CD4-positive, alpha-beta T cell treated with Interleukin-6 for 4 hours (primary cell): ENCODE measurements at places on chromosomes 11 and 22.

DNA sequence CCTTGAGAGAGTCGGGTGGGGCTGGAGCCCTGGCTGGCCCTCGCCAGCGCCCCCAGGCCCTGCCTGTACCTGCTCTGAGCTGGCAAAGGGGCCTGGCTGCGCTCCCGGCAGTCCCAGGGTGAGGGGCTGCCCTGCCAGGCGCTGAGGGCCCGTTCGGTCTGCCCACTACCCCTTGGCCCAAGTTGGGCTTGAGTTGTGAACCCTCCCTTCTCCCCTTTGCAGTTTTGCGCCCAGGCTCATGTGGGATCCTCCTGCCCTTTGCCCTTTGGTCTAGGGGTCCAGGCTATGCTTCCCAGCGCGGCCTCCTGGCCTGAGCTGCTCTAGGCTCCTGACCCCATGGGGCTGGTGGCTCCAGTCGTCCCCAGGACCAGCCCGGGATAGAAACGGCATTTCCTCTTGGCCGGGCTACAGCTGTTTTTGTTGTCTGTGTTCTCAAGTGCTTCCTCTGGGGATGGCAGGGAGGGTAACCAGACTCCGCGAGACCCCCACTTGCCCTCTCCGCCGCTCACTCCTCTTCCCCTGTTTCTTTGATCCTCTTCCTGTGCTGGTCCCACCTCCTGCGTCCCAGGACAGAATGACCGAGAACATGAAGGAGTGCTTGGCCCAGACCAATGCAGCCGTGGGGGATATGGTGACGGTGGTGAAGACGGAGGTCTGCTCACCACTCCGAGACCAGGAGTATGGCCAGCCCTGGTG is 34.9 kb downstream of the PRDM11 start:
- no peak for DNase-seq

DNA sequence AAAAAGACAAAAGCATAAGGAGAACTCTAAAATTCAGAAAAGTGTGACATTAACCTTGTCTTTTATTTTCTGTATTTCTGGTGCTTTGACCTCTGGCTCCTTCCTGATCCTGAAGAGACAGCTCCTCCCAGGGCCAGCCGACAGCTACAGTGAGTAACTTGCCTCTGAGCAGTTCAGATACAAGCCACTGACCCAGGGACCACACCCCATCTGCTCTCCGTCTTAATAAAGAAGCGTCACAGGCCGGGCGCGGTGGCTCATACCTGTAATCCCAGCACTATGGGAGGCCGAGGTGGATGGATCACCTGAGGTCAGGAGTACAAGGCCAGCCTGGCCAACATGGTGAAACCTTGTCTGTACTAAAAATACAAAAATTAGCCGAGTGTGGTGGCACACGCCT is 6.5 kb downstream of the MLC1 start:
- no peak for DNase-seq

DNA sequence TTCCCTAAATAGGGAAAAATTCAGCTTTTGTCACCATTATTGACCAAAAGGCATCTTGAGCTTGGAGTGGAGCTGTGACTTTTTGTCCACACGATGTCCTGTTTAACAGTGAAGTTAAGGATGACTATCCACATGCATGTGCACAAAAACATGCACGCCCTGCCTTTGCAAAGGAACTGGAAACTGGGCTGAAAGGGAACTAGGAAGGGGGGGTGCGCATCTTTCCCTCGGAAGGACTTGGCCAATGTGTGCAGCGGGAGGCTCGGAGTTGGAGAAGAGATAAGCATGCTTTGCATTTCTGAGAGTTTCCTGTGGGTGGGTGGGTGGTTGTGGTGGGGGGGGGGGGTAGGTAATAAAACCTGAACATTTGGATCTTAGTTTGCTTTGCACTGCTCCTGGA is 411 bp upstream of the KIRREL3 start:
- DNase-seq: no peak

- DNase-seq: no peak
Observed at GRCh38 chr22:29391546-29391945, 3.2 kb upstream of the AP1B1 start.

DNA sequence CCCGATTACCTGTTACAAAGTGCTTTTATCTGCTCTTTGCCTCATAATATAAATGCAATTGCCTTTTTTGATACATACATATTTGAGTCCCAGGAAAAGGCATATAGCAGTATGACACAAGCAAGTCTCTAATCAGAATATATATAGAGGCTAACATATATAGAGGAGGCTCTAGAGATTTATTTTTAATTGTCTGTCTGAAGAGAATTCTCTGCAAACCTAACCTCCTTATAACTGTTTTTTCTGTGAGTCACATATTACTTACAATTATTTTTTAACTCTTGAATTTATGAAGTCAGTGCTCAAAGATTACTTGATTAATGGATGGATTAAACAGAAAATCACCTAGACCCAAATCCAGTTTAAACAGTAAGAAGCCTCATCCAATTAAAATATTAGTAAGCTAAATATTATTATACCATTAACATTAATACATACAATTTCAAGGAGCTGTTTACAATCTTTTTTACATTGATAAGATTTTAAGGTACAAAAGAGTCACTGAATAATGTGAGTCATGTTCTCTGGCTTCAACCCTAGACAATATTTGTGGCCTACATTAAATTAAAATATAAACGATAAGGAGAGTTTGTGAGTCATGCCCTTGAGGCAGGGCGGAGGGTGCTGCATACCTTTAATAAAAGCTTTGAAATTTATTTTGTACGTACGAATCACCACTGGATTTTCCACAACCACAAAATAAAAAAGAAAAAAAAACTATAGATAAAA is 19.2 kb upstream of the MMP13 start:
- no peak for DNase-seq
